Renal cortex interstitium (tissue), 15 donors: ENCODE measurements at places on chromosomes 4 and X. TPM values are rescaled to one million over a fixed set of nuclear protein-coding genes. Genes with fewer than 3 reads are reported as not detected.

DNA sequence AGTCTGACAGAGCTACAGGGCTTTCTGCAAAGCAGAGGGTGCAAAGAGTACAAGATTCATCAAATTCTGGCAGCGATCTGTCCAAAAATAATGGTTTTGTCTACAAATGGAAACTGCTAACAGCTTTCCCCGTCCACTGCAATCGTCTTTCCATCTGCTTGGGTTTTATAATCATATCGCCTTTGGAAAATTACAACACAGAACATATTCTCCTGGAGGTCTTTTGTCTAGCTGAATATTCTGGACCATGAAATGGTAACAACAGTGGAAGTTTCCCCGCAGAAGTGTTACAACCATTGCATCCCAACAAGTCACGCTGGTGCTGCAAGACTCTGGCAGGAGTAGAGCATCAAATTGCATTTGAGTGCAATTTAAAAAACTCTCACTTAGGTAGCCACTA is 101.2 kb upstream of the BOD1L1 start:
- DNase-seq = no peak

ADGRL3 gene
- polyA plus RNA-seq = 24.0 TPM

NDST3 gene
- polyA plus RNA-seq = 5.2 TPM

- DNase-seq = no peak
Observed at GRCh38 chrX:6738518-6739470, 203.9 kb upstream of the VCX3A start.

SPANXN3 gene
- polyA plus RNA-seq = not detected

- no peak for DNase-seq
Observed at GRCh38 chr4:105859233-105859632, 36.0 kb upstream of the NPNT start.

DMP1 gene
- polyA plus RNA-seq = 0.04 TPM

DNA sequence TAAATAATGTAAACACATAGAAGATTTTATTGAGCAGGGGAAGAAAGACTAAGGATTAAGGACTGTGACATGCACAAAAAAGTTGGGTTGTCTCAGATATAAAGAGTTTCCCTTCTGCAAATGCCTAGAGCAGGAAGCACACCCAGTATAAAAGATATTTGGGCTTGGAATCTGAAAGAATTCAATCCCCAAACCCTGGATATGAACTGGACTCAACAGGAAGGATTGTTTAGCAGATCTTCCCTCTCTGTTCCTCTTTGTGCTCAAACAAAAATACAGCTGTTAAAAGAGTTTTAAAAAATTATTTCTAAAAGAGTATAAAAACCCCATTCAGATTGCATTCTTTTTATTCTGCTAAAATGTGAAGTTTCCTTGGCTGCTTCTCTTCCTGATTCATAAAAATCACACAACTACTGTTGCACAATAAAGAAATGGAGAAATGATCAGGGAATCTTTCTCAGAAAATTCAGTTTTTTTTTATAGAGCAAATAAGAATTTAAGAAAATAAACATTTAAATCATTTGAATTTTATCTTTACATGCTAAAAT is 71.4 kb downstream of the PDLIM5 start:
- DNase-seq = no peak

GRCh38 chr4:157226601-157227000 is 6.1 kb downstream of the GRIA2 start:
- DNase-seq = no peak

DNA sequence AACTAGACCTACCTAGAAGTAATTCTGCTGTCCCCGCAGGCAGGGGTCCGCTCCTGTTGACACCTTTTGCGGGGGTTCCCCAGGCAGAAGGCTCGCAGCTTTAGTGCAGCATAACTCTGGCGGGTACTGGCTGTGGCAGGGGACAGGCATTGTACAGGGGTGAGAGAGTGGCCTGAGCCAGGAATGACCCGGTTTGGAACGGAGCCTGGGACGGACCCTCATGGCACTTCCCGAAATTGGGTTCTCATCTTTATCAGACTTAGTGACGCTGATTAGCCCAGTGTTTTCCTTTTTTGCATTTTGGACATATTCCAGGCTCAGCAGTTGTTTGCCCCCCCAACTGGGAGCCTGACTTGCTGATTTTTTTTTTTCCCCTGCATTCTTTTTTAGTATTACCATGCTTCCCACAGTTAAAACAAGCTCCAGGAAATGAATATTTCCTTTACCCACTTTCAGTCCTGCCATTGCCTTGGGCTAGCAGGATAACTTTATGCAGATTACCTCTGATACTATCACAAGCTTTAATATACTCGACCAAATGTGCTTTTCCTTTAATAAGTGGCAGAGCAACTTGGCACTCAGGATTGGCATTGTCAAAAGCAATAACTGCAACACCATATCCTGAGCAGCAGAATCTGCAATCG is 55.8 kb upstream of the WDR1 start:
- DNase-seq = no peak

FRMD7 gene
- 1.2 TPM for polyA plus RNA-seq

GRCh38 chr4:119693126-119693525 is 64.5 kb upstream of the PDE5A start:
- no peak for DNase-seq

PDGFRA gene
- polyA plus RNA-seq = 149 TPM

DNA sequence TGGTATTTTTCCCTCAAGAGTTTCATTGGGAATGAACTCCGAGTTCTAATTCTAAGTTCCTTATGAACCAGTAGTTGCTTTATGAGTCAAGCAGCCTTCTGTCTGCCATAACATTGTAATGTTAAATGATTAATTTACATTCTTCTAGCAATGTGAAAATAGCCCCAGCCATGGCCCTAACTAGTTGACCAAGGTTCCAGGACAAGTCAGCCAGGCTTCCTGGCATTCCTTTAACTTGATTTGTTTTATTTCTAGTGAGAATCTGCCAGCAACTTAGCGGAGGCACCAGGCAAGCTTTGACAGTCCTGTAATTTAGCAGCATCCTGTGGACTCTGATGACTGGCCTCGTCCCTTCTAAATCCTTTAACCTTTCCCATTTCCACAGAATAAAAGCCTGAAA is 69.0 kb downstream of the GLRA2 start:
- DNase-seq = no peak

GRCh38 chrX:129115104-129115503 is 408.2 kb downstream of the SMARCA1 start:
- peak; percentile 14 for DNase-seq

EDA gene
- polyA plus RNA-seq = 5.9 TPM
